ENCODE measurements at places on chromosomes 13 and 19. TPM values are rescaled to one million over a fixed set of nuclear protein-coding genes. Genes with fewer than 3 reads are reported as not detected.

Gene ZNF808
- total RNA-seq: 5.5 TPM

Gene ZNF66
- 5.1 TPM for total RNA-seq

Gene SIGLEC5
- total RNA-seq: not detected

DNA sequence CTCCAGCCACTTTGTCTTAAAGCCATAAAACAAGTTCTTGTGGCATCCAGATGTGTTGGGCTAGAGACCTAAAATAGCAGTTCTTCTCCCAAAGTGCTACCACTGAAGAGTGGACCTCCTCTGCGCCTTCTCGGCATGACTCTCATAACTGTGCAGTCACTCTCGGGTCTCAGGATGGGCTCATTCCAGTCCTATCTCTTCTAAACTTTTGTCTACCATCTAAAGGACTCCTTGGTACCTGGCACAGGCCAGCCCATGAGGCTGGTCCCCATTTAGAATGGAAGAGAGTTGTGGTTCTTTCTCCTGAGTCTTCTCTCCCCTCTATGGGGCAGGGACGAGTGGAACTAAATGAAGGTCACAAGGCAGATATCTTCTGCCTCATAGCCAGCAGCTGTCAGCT lies 272.0 kb upstream of the TMTC4 start:
- no peak for DNase-seq

DNA sequence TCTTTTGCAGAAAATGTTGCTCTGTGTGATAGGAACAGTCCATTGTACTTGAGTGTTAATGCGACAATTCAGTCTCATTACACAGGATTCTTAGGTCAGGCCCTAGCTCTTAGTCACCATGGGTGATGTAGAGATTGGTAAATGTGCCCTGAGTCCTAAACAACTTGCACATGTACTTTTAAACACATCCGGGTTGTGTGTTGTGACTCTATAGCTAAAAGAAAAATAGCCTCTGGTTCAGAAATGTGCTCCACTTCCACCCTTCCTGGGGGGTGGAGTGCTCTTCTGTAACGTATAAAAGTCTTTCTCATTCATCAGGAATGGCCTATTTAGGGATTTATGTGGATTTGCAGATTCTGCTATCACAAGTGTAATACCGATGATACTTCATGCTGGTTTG lies 5.2 kb downstream of the SPATA13 start:
- DNase-seq: no peak

- DNase-seq: no peak
Observed at GRCh38 chr19:19459707-19460251, 54.3 kb downstream of the GATAD2A start.

- no peak for DNase-seq
Observed at GRCh38 chr13:27960362-27961226, 8.5 kb downstream of the CDX2 start.

- no peak for DNase-seq
Observed at GRCh38 chr19:41853768-41854167, 6.3 kb upstream of the RPS19 start.

- no peak for DNase-seq
Observed at GRCh38 chr13:101017123-101017872, 342.7 kb upstream of the TMTC4 start.

DNA sequence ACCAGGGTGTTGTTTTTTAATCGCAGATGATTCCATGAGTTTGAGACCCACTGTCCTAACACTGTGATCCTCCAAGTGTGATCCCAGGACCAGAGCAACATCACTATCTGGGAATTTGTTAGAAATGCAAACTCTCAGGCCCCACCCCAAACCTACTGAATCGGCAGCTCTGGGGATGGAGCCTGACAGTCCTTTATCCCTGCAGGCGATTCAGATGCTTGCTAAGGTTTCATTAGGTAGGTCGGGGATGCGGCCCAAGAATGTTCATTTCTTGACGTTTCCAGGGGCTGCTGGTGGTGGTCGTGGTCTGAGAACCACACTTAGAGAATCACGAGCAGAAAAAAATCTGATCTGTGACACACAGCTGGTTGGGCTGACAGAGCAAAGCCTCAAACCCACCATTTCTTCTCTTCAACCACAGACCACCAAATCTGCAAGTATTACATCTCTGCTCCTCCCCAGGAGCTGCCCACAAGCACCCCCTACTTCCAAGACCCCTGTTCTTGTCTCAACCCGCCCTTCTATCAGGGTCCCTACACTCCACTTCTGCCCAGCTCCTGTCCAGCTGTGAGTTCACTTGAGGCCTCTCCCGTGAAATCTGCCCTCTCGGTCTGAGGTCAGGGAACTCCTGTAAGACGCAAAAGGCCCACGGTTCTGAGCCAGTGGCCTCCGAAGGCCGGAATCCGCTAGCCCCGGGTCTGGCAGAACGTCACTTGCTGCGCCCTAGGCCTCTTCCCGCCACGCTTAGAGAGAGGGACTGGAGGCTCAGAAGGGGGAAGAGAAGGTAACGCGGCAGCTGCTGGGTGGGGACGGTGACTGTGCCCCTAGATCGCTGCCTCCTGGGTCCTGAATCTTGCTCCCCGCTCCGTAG lies 1.1 kb upstream of the FARP1 start:
- no peak for DNase-seq
